Astrocyte (in vitro differentiated cells and primary cell): ENCODE measurements at places on chromosomes 5 and 9. TPM values are rescaled to one million over a fixed set of nuclear protein-coding genes. Genes with fewer than 3 reads are reported as not detected.

GRCh38 chr9:96655198-96655851, at the start of gene PRXL2C:
PRXL2C (minus strand) TSS chr9:96655317; CDS start chr9:96655281, 36 bp downstream.
- DNase-seq: peak; percentile 51
- no peaks in the 10 kb centered on the region for H3K27me3 ChIP-seq
- peak within 1 kb of the TSS; percentile 73 for H3K4me3 ChIP-seq
- peaks cover 7% of the 10 kb centered on the region for H3K36me3 ChIP-seq

The TAF11L6 gene
- total RNA-seq: not detected in 2 replicates

GRCh38 chr5:150077060-150077459, 9.3 kb downstream of the CSF1R start:
- no peak for DNase-seq
- no peaks in the 10 kb centered on the region for H3K27me3 ChIP-seq
- H3K4me3 ChIP-seq: no peak overlapping the region
- H3K27ac ChIP-seq: no peak overlapping the region
- H3K36me3 ChIP-seq: no peaks in the 10 kb centered on the region

DNA sequence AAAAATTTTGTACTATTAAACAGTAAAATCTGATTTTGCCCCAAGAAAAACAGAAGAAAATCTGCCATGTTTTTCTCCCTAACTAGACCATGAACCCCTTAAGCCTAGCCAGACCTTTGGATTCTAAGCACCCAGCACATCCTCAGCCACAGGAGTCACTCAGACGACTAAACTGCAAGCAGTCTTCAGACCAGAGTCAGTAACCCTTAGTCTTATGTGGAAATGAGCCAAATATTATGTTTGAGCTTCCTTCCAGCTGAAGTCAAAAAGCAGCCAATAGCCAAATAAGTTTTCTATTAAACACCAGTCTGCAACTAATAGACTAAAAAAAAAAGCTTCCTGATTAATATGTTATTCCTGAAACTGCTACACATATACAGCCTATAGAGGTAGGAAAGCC, 47.4 kb downstream of the GOLPH3 start:
- no peaks in the 10 kb centered on the region for H3K4me1 ChIP-seq
- H3K36me3 ChIP-seq: peaks cover 36% of the 10 kb centered on the region
- H3K4me3 ChIP-seq: no peak overlapping the region
- H3K27ac ChIP-seq: no peak overlapping the region
- DNase-seq: no peak

The SMARCA2 gene
- total RNA-seq: 49.9 and 54.2 TPM in 2 replicates

DNA sequence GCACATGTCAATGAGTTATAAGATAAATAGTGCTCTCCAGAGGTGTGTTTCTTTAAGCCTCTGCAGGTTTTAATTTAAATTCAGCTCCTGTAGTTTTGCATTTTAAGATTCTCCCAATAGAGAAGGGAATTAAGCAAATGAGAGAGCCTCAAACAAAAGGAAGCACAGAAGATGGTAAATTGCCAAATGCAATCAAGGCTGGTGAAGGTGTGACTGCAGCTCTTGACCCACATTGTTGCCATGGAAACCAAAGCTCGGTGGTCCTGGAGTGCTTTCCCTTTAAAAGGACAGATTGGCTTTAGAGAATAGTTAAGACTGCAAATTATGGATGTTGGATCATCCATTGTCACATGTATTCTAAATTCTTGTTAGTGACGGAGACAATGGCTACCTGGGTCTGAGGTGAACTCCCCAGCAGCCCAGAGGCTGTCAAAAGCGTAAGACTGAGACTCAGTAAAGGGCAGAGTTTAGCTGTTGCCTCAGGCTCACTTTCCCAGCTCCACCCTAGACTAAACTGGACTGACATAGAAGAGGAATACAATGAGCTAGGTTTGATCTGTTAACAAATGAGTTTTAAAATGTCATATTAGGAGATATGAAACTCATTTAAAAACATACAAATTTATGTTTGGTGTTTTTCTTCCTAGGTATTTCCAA, 12.3 kb downstream of the GAPT start:
- no peaks in the 10 kb centered on the region for H3K36me3 ChIP-seq
- H3K27ac ChIP-seq: no peak overlapping the region
- H3K4me1 ChIP-seq: no peaks in the 10 kb centered on the region
- no peaks in the 10 kb centered on the region for H3K27me3 ChIP-seq
- H3K4me3 ChIP-seq: no peak overlapping the region

GRCh38 chr5:172642051-172642409, 967 bp downstream of the NEURL1B start:
- peak overlapping the region; percentile 63 for H3K4me3 ChIP-seq
- H3K36me3 ChIP-seq: no peaks in the 10 kb centered on the region
- DNase-seq: no peak
- H3K4me1 ChIP-seq: peaks cover 6% of the 10 kb centered on the region
- H3K27me3 ChIP-seq: peaks cover 5% of the 10 kb centered on the region

GRCh38 chr5:159730285-159730684, 186.0 kb upstream of the ADRA1B start:
- DNase-seq: no peak
- H3K4me1 ChIP-seq: no peaks in the 10 kb centered on the region
- H3K27me3 ChIP-seq: no peaks in the 10 kb centered on the region
- H3K36me3 ChIP-seq: no peaks in the 10 kb centered on the region
- H3K4me3 ChIP-seq: no peak overlapping the region

- no peaks in the 10 kb centered on the region for H3K4me1 ChIP-seq
- H3K27me3 ChIP-seq: no peaks in the 10 kb centered on the region
- H3K27ac ChIP-seq: no peak overlapping the region
- no peaks in the 10 kb centered on the region for H3K36me3 ChIP-seq
- no peak overlapping the region for H3K4me3 ChIP-seq
- no peak for DNase-seq
Observed at GRCh38 chr9:90140131-90140818, 502.3 kb downstream of the DIRAS2 start.

DNA sequence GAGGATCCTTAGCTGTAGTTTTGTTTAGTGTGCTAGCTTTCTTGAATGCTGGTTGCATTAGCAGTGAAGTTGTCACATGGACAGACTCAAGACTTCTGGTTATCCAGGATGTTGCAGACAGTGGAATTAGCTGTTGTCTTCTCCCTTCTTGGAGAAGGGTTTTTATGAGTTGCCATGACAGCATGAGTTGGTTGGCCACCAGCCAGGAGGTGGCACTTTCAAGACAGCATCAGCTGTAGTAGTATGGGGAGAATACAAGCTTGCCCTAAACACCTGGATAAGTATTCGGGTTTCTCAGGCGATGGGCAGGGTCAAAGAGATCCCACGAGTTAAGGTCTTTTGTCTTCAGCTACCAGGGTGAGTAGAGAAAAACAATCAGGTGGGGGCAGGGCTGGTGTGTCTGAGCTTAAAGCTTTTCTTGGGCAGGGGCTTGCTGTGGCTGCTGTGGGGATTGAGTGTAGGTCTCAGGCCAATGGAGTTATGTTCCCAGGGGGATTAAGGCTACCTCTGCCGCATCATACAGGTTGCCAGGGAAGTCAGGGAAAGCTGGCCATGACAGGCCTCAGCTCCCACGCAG, 7.7 kb upstream of the C5orf47 start:
- no peaks in the 10 kb centered on the region for H3K4me1 ChIP-seq
- DNase-seq: no peak
- H3K36me3 ChIP-seq: no peaks in the 10 kb centered on the region
- H3K27ac ChIP-seq: no peak overlapping the region
- H3K27me3 ChIP-seq: peaks cover 9% of the 10 kb centered on the region

- DNase-seq: no peak
- H3K27me3 ChIP-seq: no peaks in the 10 kb centered on the region
- no peak overlapping the region for H3K27ac ChIP-seq
- no peak overlapping the region for H3K4me3 ChIP-seq
- H3K4me1 ChIP-seq: no peaks in the 10 kb centered on the region
Observed at GRCh38 chr9:121852651-121853616, 201.5 kb downstream of the DAB2IP start.

DNA sequence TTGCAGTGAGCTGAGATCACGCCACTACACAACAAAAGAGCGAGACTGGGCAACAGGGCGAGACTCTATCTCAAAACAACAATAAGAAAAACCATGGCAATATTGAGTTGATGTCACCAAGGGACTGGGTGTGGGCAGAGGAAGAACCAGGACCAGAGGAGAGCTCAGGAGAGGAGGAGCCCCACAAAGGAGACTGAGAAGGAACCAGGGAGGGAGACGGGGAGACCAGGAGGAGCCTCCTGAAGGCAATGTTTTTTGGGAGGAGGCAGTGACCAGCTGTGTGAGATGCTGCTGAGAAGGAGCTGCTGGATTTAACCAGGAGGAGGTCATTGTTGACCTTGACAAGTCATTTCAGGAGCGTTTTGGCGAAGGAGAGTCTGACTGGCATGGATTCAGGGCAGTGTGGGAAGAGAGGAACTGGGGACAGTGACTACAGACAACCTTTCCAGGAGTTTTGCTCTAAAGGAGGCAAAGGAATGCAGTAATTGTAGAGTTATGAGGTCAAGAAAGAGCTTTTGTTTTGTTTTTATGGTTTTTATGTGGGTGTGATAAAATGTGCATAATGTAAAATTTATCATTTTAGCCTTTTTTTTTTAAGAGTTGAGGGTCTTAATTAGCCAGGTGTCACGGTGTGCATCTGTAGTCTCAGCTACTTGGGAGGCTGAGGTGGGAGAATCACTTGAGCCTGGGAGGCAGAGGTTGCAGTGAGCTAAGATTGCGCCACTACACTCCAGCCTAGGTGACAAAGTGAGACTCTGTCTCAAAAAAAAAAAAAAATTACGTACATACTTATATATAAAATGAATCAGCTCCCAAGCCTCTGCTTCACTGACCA, 17.9 kb downstream of the TRUB2 start:
- H3K4me1 ChIP-seq: peaks cover 18% of the 10 kb centered on the region
- DNase-seq: no peak
- H3K36me3 ChIP-seq: peaks cover 2% of the 10 kb centered on the region
- peak overlapping the region; percentile 21 for H3K27ac ChIP-seq
- H3K27me3 ChIP-seq: no peaks in the 10 kb centered on the region

DNA sequence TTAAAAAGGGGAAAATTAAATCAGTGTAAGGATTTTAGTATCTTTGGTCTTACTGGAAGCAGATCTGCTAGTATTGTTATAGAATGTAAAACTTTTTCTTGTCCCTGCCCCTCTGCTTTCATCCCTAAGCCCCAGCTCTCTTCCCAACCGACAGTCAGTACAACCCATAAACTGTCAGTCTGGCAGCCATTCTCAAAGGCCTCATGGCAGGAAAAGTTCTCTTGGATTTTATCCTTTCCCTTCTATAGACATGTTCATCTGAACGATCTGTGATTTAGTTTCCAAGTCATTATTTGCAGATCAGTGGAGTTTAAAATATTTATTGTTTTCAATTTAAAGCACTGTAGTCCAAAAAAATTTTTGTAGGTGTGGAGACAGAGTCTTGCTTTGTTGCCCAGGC, 39.2 kb downstream of the ARRDC3 start:
- no peak overlapping the region for H3K27ac ChIP-seq
- no peaks in the 10 kb centered on the region for H3K4me1 ChIP-seq
- DNase-seq: no peak
- no peak overlapping the region for H3K4me3 ChIP-seq
- no peaks in the 10 kb centered on the region for H3K27me3 ChIP-seq

The EXOSC2 gene
- total RNA-seq: 21.0 and 28.1 TPM in 2 replicates

The TAF11L10 gene
- not detected in 2 replicates for total RNA-seq

The GRIA1 gene
- total RNA-seq: 4.2 and 5.4 TPM in 2 replicates

GRCh38 chr5:57037355-57037754, 85.4 kb upstream of the MIER3 start:
- H3K27ac ChIP-seq: no peak overlapping the region
- DNase-seq: no peak
- no peak overlapping the region for H3K4me3 ChIP-seq
- no peaks in the 10 kb centered on the region for H3K4me1 ChIP-seq
- H3K27me3 ChIP-seq: no peaks in the 10 kb centered on the region

- no peak overlapping the region for H3K27ac ChIP-seq
- H3K4me3 ChIP-seq: no peak overlapping the region
- no peak for DNase-seq
- no peaks in the 10 kb centered on the region for H3K4me1 ChIP-seq
- H3K27me3 ChIP-seq: no peaks in the 10 kb centered on the region
Observed at GRCh38 chr5:10990634-10991033, 229.6 kb upstream of the DAP start.

DNA sequence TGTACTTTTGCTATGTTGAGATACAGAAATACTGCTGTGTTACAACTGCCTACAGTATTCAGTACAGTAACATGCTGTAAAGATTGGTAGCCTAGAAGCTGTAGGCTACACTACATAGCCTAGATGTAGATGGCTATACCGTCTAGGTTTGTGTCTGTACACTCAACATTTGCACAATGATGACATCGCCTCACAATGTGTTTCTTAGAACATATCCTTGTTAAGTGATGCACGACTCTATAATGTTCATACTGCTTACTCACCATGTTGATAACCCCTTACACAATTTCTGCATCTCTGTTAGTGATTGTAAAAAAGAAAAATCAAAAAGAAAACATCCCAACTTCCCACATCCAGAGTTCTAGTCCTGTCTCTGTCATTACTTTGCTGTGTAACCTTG, 450.0 kb downstream of the CCDC171 start:
- no peaks in the 10 kb centered on the region for H3K36me3 ChIP-seq
- H3K27me3 ChIP-seq: no peaks in the 10 kb centered on the region
- H3K27ac ChIP-seq: peak overlapping the region; percentile 1

GRCh38 chr5:173963867-173964441, 25.0 kb upstream of the C5orf47 start:
- no peaks in the 10 kb centered on the region for H3K27me3 ChIP-seq
- H3K27ac ChIP-seq: peak overlapping the region; percentile 85
- H3K36me3 ChIP-seq: no peaks in the 10 kb centered on the region
- peaks cover 18% of the 10 kb centered on the region for H3K4me1 ChIP-seq

DNA sequence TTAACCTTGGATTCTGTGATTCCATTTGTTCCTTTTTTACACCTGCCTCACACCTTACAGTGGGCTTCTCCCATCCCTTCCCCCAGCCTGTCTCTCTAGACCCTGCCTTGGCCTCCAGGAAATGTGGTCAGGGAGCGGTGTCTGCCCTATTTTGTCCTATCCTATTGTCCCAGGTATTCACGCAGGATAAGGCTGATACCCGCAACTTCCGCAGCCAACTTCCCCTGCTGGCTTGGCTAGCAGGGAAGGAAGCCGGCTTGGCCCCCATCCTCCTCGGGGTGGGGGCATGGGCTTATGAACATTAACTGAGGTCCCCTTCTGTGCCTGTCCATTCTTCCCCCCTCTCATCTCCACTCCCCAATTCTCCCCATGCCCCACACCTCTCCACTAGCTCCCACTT, 3.5 kb downstream of the CSF1R start:
- H3K4me3 ChIP-seq: no peak overlapping the region
- DNase-seq: no peak
- H3K36me3 ChIP-seq: no peaks in the 10 kb centered on the region
- peaks cover 6% of the 10 kb centered on the region for H3K4me1 ChIP-seq
- no peaks in the 10 kb centered on the region for H3K27me3 ChIP-seq

GRCh38 chr5:171315386-171315891, 6.4 kb downstream of the TLX3 start:
- H3K4me1 ChIP-seq: peaks cover 10% of the 10 kb centered on the region
- H3K27ac ChIP-seq: no peak overlapping the region
- DNase-seq: no peak
- no peaks in the 10 kb centered on the region for H3K36me3 ChIP-seq
- no peak overlapping the region for H3K4me3 ChIP-seq

GRCh38 chr9:132828201-132828770, 49.8 kb downstream of the AK8 start:
- H3K4me3 ChIP-seq: no peak overlapping the region
- H3K4me1 ChIP-seq: no peaks in the 10 kb centered on the region
- H3K36me3 ChIP-seq: no peaks in the 10 kb centered on the region
- DNase-seq: no peak
- H3K27me3 ChIP-seq: peaks cover 24% of the 10 kb centered on the region

GRCh38 chr9:137672907-137673791, 54.3 kb downstream of the EHMT1 start:
- H3K27me3 ChIP-seq: no peaks in the 10 kb centered on the region
- no peak overlapping the region for H3K27ac ChIP-seq
- H3K4me1 ChIP-seq: no peaks in the 10 kb centered on the region
- H3K4me3 ChIP-seq: no peak overlapping the region
- no peaks in the 10 kb centered on the region for H3K36me3 ChIP-seq
